Omental fat pad (tissue), 4 donors: ENCODE measurements at places on chromosomes 2 and 18.

DNA sequence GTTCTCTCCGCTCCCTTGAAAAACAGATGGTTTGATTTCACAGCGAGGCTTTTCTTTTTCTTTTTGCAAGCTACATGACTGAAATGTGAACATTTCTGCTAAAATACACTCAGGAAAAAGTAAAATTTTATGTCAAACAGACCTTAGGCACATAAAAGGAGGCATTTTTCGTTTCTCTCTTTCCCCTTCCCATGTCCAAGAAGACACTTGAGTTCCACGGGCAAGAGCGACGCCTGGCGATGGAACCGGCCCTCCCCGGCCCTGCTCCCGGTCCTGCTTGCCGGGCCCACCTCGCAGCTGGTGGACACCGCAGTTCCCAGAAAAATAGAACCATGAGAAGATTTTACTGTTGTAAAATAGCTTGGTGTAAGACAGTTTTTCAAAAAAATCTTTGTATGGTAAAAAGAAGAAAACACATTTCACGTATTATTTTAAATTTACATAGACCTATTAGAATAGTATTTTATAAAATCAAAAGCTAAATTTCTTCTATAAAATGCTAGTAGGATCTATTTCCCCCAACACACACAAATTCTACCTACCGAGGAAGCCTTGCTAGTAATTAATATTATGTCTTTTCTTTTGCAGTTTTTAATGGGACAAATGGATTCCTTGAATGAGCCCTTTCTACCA, 2.3 kb upstream of the ALKAL2 start:
- no peak for DNase-seq

DNA sequence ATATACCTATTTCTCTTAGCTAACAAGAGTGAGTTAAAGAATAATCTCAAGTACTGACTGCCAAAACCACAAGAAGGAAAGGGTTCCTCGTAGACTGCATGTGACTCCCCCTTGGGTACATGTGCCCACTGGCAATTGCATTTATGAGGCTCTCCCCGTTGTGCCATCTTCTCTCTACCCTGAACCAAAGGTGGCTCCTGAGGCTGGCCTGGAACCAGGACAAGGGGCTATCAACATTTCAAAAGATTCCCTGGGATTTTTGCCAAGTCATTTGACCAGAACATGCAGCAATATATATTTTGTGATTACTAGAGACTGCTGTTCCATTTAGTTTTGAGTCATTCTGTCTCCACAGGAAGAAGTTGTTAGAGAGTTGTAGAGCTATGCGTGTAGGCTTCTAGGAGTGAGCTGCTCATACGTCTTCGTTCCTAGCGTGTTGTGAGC, 45.8 kb downstream of the LAMA3 start:
- DNase-seq: no peak

- DNase-seq: no peak
Measured at GRCh38 chr2:241373446-241373845, 17.4 kb downstream of the FARP2 start.

- no peak for DNase-seq
Measured at GRCh38 chr18:50579061-50579774, 19.3 kb downstream of the MAPK4 start.
